Esophagus squamous epithelium (tissue), 5 donors: ENCODE measurements at places on chromosomes 3 and 15. TPM values are rescaled to one million over a fixed set of nuclear protein-coding genes. Genes with fewer than 3 reads are reported as not detected.
A peak's percentile ranks its signal among the peaks of the same experiment; 100 is the strongest.

DNA sequence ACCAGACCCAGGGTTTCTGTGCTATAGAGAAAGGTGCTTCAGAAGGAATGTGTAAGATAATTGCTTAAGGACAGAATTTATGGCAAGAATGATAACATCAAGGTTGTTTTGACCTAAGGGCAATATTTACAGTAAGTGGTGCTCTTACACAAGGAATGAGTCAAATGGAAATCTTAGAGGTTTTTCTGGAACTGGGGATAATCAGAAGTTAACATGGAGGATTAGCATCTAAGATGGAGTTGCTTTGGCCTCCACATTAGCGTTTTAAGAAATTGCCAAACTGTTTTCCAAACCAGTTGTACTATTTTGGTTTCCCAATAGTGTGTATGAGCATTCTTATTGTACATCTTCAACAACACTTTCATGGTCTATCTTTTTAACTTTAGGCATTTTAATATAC lies 3.1 kb downstream of the WDR93 start:
- no peak overlapping the region for H3K27ac ChIP-seq
- H3K27me3 ChIP-seq: no peaks in the 10 kb centered on the region
- H3K36me3 ChIP-seq: no peaks in the 10 kb centered on the region
- no peak overlapping the region for H3K4me3 ChIP-seq
- peaks cover 22% of the 10 kb centered on the region for H3K4me1 ChIP-seq

DNA sequence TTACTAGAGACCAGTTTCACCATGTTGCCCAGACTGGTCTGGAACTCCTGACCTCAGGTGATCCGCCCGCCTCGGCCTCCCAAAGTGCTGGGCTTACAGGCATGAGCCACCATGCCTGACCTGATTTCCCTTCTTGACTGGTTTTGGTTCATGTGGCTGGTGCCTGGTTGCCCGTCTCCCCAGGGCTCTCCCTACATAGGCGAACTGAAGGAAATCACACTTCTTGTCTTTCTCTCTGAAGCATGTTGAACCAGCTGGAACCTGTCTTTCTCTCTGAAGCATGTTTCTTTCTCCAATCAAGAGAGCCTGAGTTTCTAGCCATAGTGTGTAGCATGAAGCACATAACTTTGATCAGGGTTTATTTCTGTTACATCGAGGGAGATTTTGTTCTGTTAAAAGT lies 16.3 kb upstream of the SAMD7 start:
- no peak overlapping the region for H3K4me3 ChIP-seq
- no peaks in the 10 kb centered on the region for H3K27me3 ChIP-seq
- no peak overlapping the region for H3K27ac ChIP-seq

- H3K4me3 ChIP-seq: peak overlapping the region; percentile 61
- no peaks in the 10 kb centered on the region for H3K27me3 ChIP-seq
- DNase-seq: no peak
Measured at GRCh38 chr15:74958908-74959585, 2.5 kb upstream of the RPP25 start.

DNA sequence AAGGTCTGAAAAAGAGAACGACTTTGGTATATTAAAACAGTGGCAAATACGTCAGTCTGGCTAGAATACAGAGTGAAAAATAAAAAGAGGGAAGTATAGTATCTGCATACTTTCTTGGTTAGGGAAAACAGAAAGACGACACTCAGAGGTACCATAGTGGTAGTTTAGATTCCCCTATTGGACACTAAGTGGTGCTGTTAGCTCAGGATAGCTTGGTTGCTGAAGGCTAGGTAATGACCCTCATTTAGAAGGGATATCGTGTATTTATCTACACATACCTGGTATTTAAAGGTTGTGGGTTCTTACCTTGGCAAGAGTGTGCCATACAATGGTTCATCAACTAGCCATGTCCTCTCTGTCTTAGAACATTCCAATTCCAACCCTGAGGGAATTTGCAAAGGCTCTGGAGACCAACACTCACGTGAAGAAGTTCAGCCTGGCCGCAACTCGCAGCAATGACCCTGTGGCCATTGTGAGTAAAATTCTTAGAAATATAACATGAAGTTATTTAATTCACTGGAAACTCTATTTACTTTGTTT lies 31.0 kb downstream of the TMOD2 start:
- no peak overlapping the region for H3K4me3 ChIP-seq
- H3K4me1 ChIP-seq: peaks cover 36% of the 10 kb centered on the region
- DNase-seq: no peak
- no peak overlapping the region for H3K27ac ChIP-seq
- peaks cover 54% of the 10 kb centered on the region for H3K36me3 ChIP-seq
- no peaks in the 10 kb centered on the region for H3K27me3 ChIP-seq

GRCh38 chr15:75696311-75696720 lies 16.3 kb downstream of the CSPG4 start:
- no peak for DNase-seq
- peaks cover 58% of the 10 kb centered on the region for H3K4me1 ChIP-seq
- no peak overlapping the region for H3K4me3 ChIP-seq
- no peaks in the 10 kb centered on the region for H3K36me3 ChIP-seq

- no peak for DNase-seq
- H3K27ac ChIP-seq: no peak overlapping the region
- H3K36me3 ChIP-seq: no peaks in the 10 kb centered on the region
- no peaks in the 10 kb centered on the region for H3K27me3 ChIP-seq
- H3K4me1 ChIP-seq: peaks cover 29% of the 10 kb centered on the region
Measured at GRCh38 chr15:65796610-65797078, 4.6 kb upstream of the DENND4A start.

DNA sequence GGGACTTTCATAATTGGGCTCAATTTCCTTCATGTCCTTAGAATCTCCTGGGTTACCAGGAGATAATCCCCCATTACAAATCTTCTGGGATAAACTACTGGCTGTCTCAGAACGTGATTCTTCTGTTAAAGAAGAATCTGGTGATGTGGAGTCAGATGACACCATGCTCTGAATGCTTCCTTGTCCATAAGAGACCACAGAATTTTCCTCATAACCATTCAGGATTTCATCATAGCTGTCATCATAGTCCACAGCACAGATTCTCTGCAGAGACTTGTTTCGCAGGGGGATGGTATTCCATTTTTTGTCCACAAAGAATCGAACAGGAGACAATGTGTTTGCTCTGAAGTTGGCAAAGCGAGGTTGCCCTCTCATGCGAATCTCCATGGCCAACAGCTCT lies 109.8 kb upstream of the TSPAN3 start:
- H3K4me3 ChIP-seq: no peak overlapping the region
- no peak overlapping the region for H3K27ac ChIP-seq
- H3K27me3 ChIP-seq: no peaks in the 10 kb centered on the region

DNA sequence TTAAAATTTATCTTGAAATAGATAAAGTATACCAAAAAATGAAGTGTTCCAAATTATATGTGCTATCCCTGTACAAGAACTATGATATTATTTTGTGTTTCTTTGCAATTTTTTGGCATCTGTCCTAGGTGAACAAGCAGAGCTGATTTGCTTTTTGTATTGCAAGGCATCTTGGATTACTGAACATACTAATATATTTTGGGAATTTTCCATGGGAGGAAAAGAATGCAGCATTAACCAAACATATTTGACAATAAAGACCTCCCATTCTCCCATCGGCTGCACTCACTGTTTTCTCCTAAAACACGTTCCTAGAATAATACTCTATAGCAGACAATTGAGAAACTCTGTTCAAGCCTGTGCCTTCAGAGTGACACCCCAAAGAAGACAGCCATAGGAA lies 265.1 kb upstream of the ALCAM start:
- DNase-seq: no peak
- no peak overlapping the region for H3K4me3 ChIP-seq
- H3K27me3 ChIP-seq: no peaks in the 10 kb centered on the region
- H3K27ac ChIP-seq: no peak overlapping the region

DNA sequence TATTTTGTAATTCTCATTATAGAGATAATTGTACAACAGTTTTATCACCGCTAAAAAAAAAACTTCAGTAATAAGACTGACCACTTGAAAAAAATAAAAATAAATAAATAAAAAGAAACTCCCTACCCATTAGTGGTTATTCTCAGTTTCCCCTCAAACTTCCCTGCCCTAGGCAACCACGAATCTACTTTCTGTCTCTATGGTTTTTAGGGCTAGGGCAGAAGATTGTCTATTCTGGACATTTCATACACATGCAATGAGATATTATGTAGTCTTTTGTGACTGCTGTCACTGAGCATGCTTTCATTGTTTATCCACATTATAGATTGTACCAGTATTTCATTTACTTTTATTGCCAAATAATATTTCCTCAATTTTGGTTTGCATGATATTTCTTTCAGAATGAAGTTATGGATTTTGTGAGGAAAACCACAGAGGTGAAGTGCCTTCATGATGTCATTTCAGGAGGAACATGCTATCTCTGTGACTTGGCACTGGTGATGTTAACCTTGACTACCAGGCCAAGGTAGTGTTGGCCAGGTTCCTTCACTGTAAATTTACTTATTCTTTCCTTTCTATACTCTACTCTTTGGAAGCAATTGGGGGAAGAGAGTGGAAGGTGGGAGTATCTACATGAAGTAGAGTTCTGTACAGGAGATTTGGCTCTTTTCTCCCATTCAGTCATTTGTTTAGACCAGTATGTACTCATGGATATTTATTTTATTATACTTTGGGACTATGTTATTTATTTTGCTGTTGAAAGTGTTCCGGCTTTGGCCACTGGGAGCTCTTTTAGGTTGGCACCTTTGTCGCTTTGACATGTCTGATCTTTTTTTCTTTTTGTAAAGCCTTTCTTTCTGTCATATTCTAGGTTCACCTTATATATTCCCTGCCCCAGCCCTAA lies 86.3 kb downstream of the GMPS start:
- H3K4me3 ChIP-seq: no peak overlapping the region
- DNase-seq: no peak
- H3K27me3 ChIP-seq: no peaks in the 10 kb centered on the region
- no peaks in the 10 kb centered on the region for H3K4me1 ChIP-seq
- H3K36me3 ChIP-seq: no peaks in the 10 kb centered on the region
- H3K27ac ChIP-seq: no peak overlapping the region

DNA sequence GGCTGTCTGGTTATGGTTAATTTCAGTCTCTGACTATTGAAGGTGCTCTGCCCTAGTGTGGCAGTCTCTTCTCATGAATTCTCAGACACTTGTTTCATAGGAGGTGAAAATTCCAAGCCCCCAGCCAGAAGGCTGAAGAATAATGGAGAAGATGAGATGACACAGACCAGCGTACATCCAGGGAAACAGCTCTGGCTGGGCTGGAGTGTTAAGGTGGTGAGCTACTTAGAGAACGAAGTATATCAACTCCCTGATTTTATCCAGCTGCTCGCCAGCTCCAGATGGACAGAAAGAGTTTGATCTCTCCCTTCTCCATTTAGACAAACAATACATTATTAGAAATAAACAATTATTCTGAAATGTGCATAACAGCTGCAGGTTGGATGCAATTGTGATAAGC lies 494.5 kb upstream of the RGMA start:
- H3K36me3 ChIP-seq: no peaks in the 10 kb centered on the region
- no peak for DNase-seq
- no peak overlapping the region for H3K27ac ChIP-seq
- H3K4me3 ChIP-seq: no peak overlapping the region
- H3K4me1 ChIP-seq: no peaks in the 10 kb centered on the region

- peaks cover 12% of the 10 kb centered on the region for H3K4me1 ChIP-seq
- H3K27me3 ChIP-seq: no peaks in the 10 kb centered on the region
- H3K4me3 ChIP-seq: no peak overlapping the region
- no peak for DNase-seq
Measured at GRCh38 chr3:31550452-31551251, 17.9 kb downstream of the STT3B start.

- DNase-seq: no peak
- no peaks in the 10 kb centered on the region for H3K36me3 ChIP-seq
- H3K4me3 ChIP-seq: no peak overlapping the region
- H3K27me3 ChIP-seq: no peaks in the 10 kb centered on the region
Measured at GRCh38 chr3:172836390-172836997, 86.0 kb downstream of the ECT2 start.

DNA sequence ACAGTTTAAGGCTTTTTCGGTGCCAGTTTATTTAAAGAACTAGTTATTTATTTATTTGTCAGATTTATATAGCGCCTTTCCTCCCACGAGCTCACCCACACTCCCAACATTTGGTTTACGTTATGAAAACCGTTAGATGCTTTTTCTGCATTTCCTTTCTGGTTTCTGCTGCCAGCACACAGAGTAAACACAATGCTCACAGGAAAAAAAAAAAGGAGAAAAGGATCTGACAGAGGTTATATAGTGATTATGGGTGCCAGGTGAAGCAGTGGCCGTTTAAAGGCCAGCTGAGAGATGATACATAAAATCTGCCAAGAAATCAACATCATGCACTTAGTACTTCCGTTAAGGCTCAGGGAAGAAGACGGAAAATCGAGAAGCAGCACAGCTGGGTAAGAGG lies 37.9 kb downstream of the ETV5 start:
- no peak overlapping the region for H3K4me3 ChIP-seq
- H3K36me3 ChIP-seq: no peaks in the 10 kb centered on the region
- no peaks in the 10 kb centered on the region for H3K27me3 ChIP-seq
- H3K27ac ChIP-seq: no peak overlapping the region
- H3K4me1 ChIP-seq: no peaks in the 10 kb centered on the region

- no peak overlapping the region for H3K27ac ChIP-seq
- no peaks in the 10 kb centered on the region for H3K27me3 ChIP-seq
- no peak for DNase-seq
- H3K4me3 ChIP-seq: no peak overlapping the region
Measured at GRCh38 chr15:35752134-35752466, 206.1 kb upstream of the DPH6 start.

Gene SPTBN5
- 2.9 TPM for total RNA-seq

Gene LNP1
- total RNA-seq: 1.2 TPM

Gene ULK3
- 53.3 TPM for total RNA-seq

Gene CACNA1D
- 2.9 TPM for total RNA-seq

Gene STIMATE
- total RNA-seq: 11.0 TPM
